ENCODE measurements at places on chromosomes 16 and 17.

DNA sequence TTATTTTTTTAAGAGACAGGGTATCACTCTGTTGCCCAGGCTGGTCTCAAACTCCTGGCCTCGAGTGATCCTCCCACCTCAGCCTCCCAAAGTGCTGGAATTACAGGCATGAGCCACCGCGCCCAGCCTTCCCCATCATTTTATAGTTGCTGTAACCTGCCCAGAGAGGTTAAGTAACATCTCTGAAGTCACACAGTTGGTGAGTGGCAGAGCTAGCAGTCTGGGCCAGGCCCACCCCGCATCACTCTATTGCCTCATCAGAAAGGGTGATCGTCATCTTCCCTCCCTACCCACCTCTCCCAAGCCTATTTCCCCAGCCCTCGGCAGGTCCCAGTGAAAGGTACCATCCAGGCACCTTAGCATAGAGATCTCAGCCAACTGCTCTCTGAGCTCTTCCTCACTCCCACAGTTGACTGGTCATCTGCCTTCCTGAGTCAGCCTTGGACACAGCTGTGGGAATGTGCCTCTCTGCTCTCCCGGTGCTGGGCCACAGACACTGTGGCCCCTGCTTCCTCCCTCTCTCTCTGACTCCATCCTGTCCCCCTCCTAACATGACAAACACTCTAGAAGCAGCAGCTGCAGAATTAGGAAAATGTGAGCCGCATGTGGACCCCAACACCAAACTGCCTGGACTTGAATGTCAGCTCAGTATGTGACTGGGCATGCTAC is 57.1 kb downstream of the SCNN1B start:
- H3K4me3 ChIP-seq, result no peak overlapping the region
- no peaks in the 10 kb centered on the region for H3K4me1 ChIP-seq
- peaks cover 3% of the 10 kb centered on the region for H3K27me3 ChIP-seq
- H3K27ac ChIP-seq, result no peak overlapping the region
- H3K36me3 ChIP-seq, result no peaks in the 10 kb centered on the region
- DNase-seq, result no peak

DNA sequence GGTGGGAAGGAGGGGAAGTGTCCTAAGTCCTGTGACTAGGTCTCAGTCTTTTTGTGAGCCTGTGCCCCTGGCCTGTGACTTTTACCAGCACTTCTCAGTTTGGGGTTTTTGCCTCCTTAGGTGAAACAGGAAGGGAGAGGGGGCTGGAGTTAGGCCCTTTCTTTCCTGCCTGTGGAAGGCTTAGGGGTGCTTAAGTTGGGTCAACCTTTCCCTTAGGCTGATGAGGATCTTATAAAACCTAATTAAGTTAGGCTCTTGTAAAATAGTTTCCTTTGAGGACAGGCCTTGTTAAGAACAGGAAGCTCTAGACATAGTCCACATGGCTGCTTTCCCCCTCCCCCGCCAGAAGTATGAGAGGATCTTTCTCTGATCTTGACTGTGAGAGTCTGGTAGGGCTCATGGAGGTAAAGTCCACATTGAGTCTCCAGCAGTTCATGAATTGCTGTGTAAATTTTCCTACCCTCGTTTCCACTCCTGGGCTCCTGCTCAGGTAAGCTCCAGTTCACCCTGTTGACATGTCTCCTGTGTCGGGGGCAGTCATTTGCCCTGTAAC is 17.0 kb upstream of the DNASE1 start:
- H3K36me3 ChIP-seq, result peaks cover 7% of the 10 kb centered on the region
- no peaks in the 10 kb centered on the region for H3K27me3 ChIP-seq
- H3K4me3 ChIP-seq, result no peak overlapping the region
- H3K4me1 ChIP-seq, result peaks cover 26% of the 10 kb centered on the region
- no peak for DNase-seq

DNA sequence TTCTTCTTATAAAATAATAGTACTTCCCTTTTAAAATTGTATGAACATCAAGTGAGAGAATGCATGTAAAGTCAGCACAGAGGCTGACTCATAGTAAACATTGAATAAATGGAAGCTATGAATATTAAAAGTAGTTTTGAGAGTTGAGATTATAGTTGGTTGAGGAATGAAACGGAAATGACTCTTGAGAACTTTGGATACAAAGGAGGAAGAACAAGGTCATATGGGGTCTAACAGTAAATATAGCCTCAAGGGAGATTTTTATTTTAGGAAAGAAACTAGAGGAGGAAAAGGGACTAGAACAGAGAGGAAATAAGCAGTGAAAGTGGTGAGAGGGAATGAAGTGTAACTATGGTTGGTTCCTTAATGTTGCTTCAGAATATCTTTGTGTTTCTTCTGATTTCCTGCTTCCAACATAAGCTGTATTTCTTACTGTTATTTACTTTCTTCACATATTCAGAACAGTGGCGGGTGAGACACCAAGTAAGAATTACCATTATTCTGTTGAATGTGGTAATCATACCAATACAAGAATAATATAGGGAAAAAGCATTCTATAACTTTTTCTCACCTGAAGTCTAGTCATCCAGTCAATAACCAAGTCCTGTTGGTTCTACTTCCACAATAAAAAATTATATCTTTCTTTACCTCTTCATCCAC is 165.1 kb downstream of the CHD9 start:
- DNase-seq, result no peak
- H3K27ac ChIP-seq, result no peak overlapping the region
- H3K27me3 ChIP-seq, result no peaks in the 10 kb centered on the region
- no peak overlapping the region for H3K4me3 ChIP-seq
- peaks cover 12% of the 10 kb centered on the region for H3K4me1 ChIP-seq

DNA sequence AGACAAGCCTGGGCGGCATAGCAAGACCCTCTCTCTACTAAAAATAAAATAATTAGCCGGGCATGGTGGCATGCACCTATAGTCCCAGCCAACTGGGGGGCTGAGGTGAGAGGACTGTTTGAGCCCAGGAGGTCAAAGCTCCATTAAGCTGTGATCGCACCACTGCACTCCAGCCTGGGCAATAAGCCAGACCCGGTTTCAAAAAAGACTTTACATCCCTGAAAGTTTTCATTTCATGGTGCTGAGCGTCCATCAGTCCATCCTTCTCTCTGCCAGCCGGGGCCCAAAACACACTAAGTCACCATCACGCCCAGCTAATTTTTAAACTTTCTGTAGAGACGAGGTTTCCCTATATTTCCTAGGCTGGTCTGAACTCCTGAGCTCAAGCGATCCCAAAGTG is 10.6 kb downstream of the RAB40B start:
- H3K27ac ChIP-seq, result no peak overlapping the region
- DNase-seq, result no peak
- peaks cover 3% of the 10 kb centered on the region for H3K27me3 ChIP-seq
- peaks cover 31% of the 10 kb centered on the region for H3K4me1 ChIP-seq

DNA sequence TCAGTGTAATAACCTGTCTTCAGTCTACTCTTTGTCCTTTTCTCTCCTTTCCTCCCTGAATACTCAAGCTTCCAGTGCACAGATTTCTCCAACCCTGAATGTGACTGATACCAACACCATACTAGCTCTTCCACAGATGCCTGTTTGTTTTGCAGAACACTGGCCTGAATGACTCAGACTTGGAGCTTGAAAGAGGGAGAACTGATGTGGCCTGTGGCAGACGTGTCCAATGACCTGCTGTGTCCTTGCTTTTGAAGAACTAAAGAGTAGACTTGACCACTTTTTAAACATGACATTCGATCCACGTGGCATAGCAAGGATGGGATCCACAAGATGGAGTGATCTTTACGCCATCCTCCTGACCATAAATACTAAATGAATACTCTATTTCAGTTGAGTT is 361.0 kb downstream of the WWOX start:
- H3K4me3 ChIP-seq, result no peak overlapping the region
- H3K4me1 ChIP-seq, result peaks cover 31% of the 10 kb centered on the region
- no peak for DNase-seq
- H3K27me3 ChIP-seq, result peaks cover 22% of the 10 kb centered on the region
- H3K27ac ChIP-seq, result peak overlapping the region; percentile 47
